Heart left ventricle (tissue), 16 donors: ENCODE measurements at places on chromosomes 1 and 21. TPM values are rescaled to one million over a fixed set of nuclear protein-coding genes. Genes with fewer than 3 reads are reported as not detected.

The PTPRF gene
- total RNA-seq, result 4.5 TPM

The GSTM1 gene
- not detected for total RNA-seq

DNA sequence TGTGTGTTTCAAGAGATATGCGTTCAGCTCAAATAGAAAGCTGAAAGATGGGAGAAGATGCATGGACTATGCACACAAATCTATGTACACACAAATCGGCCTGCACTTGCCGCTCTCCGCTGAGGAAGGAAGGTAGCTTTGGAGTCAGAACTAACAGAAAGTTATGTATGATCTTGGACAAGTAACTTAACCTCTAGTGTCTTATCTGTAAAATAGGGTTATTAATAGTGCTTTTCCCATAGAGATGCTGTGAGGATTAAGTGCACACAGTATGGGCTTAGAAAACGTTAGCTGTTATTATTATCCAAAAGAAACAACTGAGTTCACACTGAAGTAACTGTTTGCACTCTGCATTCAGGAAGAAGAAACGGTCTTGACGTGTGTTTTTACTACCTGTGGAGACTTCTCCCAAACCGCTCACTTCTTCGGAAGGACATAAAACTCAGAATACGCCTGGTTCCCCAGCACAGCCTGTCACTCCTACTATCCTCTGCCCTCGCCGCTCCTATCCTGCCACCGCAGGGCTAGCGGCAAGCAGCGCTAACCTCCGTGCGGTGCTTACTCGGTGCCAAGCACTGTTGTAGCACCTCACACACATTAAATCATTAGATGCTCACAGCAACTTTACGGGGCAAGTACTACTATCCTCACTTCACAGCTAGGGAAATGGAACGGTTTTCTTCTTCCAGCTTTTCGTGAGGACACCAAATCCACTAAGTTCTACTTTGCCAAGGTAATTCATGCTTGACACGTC, 1.3 kb downstream of the TGFBR3 start:
- no peak for DNase-seq

DNA sequence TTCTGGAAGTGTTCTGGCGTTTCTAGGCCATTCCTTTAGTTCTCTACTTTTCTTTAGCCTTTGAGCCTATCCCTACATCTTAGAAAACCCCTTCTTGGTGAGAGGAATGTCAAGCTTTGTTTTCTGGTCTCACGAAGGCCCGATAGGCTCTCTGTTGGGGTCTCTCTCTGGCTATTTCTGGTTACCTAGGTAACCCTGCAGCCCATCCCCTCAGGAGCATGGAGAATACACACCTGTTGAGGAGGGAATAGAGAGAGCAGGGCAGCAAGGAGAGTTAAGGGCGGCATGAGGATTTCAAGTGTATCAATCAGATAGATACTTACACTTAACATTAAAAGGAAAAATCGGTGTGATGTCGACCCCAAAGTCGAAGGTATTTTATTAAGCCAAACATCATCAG, 45.7 kb downstream of the LRRC8D start:
- DNase-seq, result no peak

DNA sequence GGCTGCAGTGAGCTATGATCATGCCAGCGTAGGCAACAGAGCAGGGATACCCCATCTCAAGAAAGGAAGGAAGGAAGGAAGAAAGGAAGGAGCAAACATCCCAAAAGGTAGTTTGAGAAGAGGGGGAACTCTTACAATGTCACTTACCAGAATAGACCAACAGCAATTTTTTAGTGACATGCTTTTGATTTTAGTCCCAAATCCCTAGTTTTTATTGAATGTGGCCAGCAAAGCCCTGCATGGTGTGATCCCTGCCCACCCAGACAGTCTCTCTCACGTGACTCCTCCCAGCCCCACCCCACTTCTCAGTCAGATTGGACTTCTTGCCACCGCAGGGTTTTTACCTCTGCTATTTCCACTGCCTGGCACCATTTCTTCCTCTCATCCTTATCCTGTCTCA, 39.8 kb upstream of the HNRNPU start:
- DNase-seq, result no peak
